Activated CD4-positive, alpha-beta memory T cell treated with anti-CD3 and anti-CD28 coated beads for 36 hours (primary cell): ENCODE measurements at places on chromosomes 11 and 22. TPM values are rescaled to one million over a fixed set of nuclear protein-coding genes. Genes with fewer than 3 reads are reported as not detected.

The LYVE1 gene
- not detected for total RNA-seq

The NRXN2 gene
- 0.31 TPM for total RNA-seq

The GRM5 gene
- 0.02 TPM for total RNA-seq

The OR51B4 gene
- total RNA-seq, result not detected

The DEPDC7 gene
- total RNA-seq, result 0.90 TPM

DNA sequence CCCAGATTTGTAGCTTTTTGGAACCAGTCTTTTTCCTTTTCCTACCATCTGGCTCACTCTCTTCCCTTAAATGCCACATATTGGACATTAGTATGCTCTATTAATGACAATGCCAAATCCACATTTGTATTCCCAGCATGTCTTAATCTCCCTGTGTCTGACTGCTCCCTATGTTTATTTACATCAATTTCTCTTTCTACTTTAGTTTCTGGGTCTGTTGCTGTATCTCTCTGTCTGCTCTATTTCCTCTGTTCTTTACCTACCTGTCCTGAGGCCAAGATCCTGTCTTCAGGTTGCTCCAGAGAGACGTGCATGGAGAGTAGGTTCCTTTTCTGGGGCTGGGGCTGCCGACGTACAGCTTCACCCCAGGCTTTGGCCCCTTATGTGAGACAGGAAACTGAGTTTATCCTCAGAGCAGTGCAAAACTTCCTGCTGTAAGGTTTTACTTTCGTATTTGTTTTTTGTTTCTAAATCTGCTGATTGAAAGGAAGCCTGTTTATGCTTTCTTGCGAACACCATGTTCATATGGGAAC, 25.6 kb downstream of the OR2AG2 start:
- peak; percentile 52 for DNase-seq
- H3K4me1 ChIP-seq, result peaks cover 32% of the 10 kb centered on the region
- no peak overlapping the region for H3K27ac ChIP-seq
- peaks cover 1% of the 10 kb centered on the region for H3K36me3 ChIP-seq

GRCh38 chr11:11113626-11114025, 239.4 kb downstream of the CSNK2A3 start:
- H3K4me3 ChIP-seq, result no peak overlapping the region
- peaks cover 2% of the 10 kb centered on the region for H3K27me3 ChIP-seq
- H3K36me3 ChIP-seq, result peaks cover 4% of the 10 kb centered on the region
- no peak overlapping the region for H3K27ac ChIP-seq

- H3K36me3 ChIP-seq, result no peaks in the 10 kb centered on the region
- no peak for DNase-seq
- H3K4me3 ChIP-seq, result no peak overlapping the region
Observed at GRCh38 chr11:90646706-90647105, 423.9 kb upstream of the CHORDC1 start.

- H3K4me1 ChIP-seq, result peaks cover 33% of the 10 kb centered on the region
- peak; percentile 61 for DNase-seq
- no peaks in the 10 kb centered on the region for H3K36me3 ChIP-seq
- H3K4me3 ChIP-seq, result peak overlapping the region; percentile 45
Observed at GRCh38 chr11:35390737-35391682, 28.3 kb downstream of the SLC1A2 start.

- H3K4me3 ChIP-seq, result no peak overlapping the region
- no peak overlapping the region for H3K27ac ChIP-seq
- no peaks in the 10 kb centered on the region for H3K36me3 ChIP-seq
- no peak for DNase-seq
- H3K27me3 ChIP-seq, result peaks cover 1% of the 10 kb centered on the region
Observed at GRCh38 chr11:112558691-112559090, 298.0 kb upstream of the PLET1 start.

DNA sequence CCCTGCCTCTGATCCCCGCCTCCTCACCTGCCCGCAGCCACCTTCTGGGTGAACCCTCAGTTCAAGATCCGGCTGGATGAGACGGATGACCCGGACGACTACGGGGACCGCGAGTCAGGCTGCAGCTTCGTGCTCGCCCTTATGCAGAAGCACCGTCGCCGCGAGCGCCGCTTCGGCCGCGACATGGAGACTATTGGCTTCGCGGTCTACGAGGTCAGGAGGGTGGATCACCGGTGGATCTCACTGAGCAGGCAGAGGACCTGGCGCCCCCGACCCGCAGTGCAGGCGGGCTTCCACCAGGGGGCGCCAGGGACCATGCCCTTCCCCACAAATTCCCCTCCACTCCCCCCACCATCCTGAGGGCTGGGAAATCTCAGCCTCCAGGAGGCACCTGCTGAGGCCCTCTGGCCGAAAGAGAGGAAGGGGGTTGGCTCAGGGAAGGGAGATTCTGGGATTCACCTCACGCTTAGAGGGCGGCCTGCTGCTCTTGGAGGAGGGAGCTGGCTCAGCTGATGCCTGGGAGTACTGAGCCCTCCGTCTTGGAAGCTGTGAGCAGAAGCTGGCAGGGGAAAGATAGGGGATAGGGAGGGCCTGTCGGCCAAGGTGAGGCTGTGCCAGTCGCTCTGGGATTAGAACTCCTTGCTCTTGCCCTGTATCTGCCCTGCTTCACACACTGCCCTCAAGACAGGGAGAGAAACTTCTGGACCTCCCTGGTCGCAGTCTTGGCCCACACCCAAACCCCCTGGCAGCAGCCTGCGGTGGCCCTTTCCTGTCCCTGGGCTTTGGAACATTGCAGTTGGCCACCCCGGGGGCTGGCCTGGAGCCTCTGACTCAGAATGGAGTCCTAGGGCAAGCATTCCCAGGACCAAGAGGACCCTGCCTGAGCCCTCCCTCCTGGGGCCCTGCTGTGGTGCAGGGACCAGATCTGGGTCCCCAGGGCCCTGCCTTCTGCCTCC, 23.2 kb downstream of the CAPN1 start:
- peaks cover 3% of the 10 kb centered on the region for H3K4me1 ChIP-seq
- peaks cover 17% of the 10 kb centered on the region for H3K36me3 ChIP-seq
- DNase-seq, result peak; percentile 58
- H3K27ac ChIP-seq, result no peak overlapping the region
- H3K27me3 ChIP-seq, result no peaks in the 10 kb centered on the region

DNA sequence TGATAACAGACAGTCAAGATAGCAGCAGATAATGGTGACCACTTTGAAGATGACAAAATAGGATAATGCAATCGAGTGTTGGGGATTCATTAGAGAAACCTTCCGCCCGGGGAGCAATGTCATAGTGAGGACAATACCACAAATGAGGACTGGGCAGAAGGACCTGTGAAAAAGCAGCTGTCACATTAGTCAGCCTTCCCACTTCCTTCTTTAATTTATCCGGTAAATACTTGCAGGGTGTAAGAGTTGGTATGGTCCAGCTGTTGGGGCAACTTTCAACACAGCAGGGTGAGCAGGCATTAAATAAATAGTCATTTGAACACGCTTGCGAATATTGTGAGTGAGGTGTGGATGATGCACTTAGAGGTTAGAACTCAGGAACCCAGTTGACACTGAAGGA, 132.5 kb upstream of the KIRREL3 start:
- H3K4me3 ChIP-seq, result no peak overlapping the region
- no peak for DNase-seq
- H3K4me1 ChIP-seq, result no peaks in the 10 kb centered on the region
- H3K27ac ChIP-seq, result no peak overlapping the region
- H3K36me3 ChIP-seq, result no peaks in the 10 kb centered on the region
- no peaks in the 10 kb centered on the region for H3K27me3 ChIP-seq

DNA sequence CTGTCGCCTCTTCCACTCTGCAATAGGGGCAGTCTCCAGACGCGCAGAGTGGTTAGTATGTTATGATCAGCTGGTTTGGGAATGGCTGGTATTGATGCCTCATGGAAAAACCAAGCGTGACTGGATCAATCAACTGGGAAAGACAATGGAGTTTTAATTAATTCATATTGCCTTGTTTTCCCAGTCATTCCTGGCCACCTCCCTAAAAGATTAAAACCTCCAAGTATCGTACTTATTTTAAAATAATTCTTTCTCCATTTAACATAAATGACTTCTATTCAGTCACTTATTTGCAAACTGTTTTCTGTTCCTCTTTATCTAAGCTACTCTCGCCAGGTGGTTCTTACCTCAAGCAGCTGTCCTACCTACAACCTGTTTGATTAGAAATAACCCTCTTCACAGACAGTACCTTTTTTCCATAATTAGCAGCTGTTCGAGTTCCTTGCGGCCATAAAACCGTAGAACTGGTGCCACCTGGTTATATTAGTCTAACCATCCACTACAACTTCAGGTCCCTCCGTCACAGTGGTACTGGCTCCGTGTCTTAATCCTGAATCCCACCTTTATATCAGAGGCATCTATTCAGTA, 898 bp downstream of the ZNF215 start:
- peaks cover 19% of the 10 kb centered on the region for H3K4me1 ChIP-seq
- H3K36me3 ChIP-seq, result no peaks in the 10 kb centered on the region
- H3K27ac ChIP-seq, result no peak overlapping the region
- H3K27me3 ChIP-seq, result peaks cover 45% of the 10 kb centered on the region

- no peaks in the 10 kb centered on the region for H3K27me3 ChIP-seq
- H3K27ac ChIP-seq, result no peak overlapping the region
- no peak for DNase-seq
Observed at GRCh38 chr11:20451568-20451967, 64.1 kb downstream of the PRMT3 start.

DNA sequence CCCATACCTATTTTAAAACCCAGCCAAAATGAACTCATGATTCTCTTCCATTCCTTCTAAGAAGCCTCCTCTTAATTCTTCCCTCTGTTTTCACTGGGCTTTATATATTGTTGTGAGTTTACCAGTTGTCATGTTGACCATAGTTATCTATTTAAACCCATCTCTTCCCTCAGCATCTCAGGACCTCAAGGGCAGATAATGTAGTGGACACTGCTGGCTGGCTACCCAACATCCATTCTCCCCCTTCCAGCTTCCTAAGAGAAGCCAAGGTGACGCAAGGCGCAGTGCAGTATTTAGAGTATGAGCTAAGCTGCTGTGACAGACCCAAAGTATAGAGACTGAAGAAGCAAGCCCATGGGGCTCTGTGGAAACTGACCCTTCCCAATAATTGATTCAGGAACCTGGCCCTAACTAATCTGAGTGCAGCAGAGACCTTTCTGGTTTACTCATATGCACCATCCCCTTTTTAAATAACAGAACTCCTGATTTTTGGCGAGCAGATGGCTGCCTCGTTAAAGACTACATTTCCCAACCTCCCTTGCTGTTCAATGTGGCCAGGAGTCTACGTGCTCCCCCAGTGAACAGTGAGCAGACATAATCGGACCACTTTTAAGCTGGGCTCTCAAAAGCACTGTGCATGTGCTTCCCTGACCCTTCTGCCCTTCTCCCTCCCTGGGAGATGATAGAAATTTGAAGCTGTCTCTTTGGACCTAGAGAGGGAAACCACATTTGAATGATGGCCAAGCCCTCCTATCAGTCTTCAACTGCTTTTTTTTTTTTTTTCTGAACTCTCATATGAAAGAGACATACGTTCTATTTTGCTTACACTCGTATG, 28.1 kb upstream of the CREB3L1 start:
- no peak for DNase-seq
- H3K27me3 ChIP-seq, result no peaks in the 10 kb centered on the region
- no peak overlapping the region for H3K4me3 ChIP-seq
- no peaks in the 10 kb centered on the region for H3K36me3 ChIP-seq
- H3K27ac ChIP-seq, result no peak overlapping the region
- peaks cover 8% of the 10 kb centered on the region for H3K4me1 ChIP-seq

DNA sequence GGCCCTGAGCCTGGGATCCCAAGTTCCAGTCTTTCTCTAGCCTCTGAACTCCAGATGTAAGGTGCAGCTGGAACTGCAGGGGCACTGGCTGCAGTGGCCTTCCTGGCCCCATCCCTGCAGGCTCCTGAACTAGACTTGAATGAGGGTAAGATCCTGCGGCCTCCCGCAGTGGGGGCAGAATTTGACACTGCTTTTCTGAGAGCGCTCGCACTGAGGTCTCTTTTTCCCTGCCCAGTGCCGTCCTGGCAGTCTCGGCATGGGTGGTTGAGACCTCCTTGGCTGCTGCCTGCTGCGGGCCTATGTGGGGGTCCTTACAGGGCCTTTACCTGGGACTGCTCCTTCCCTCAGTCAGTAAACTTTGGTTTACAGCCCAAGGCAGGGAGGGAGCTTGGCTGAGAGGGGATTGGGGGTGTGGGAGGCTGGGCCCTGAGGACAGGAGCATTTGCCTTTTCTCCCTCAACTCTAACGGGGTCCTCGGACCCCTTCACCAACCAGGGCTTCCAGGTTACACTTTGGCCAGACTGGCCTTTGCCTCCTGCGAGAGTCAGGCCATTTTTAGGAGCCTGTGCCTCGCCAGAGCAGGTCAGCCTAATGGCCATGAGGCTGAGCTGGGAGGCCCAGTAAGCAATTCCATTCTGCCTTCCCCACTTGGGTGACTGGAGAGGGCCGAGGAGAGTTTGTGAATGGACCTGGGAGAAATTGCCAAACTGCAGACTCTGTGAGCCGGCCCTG, 35.4 kb downstream of the FAM83F start:
- no peak for DNase-seq
- H3K36me3 ChIP-seq, result no peaks in the 10 kb centered on the region
- no peak overlapping the region for H3K27ac ChIP-seq
- H3K4me3 ChIP-seq, result no peak overlapping the region
- no peaks in the 10 kb centered on the region for H3K27me3 ChIP-seq
- H3K4me1 ChIP-seq, result no peaks in the 10 kb centered on the region

- H3K4me3 ChIP-seq, result no peak overlapping the region
- H3K36me3 ChIP-seq, result no peaks in the 10 kb centered on the region
- H3K4me1 ChIP-seq, result peaks cover 4% of the 10 kb centered on the region
- H3K27ac ChIP-seq, result peak overlapping the region; percentile 38
- H3K27me3 ChIP-seq, result no peaks in the 10 kb centered on the region
Observed at GRCh38 chr22:47123006-47123826, 360.8 kb downstream of the TBC1D22A start.

- H3K36me3 ChIP-seq, result no peaks in the 10 kb centered on the region
- DNase-seq, result no peak
- H3K4me1 ChIP-seq, result peaks cover 45% of the 10 kb centered on the region
- H3K27me3 ChIP-seq, result peaks cover 2% of the 10 kb centered on the region
- H3K27ac ChIP-seq, result no peak overlapping the region
- no peak overlapping the region for H3K4me3 ChIP-seq
Observed at GRCh38 chr11:86120807-86121206, 51.9 kb upstream of the PICALM start.

DNA sequence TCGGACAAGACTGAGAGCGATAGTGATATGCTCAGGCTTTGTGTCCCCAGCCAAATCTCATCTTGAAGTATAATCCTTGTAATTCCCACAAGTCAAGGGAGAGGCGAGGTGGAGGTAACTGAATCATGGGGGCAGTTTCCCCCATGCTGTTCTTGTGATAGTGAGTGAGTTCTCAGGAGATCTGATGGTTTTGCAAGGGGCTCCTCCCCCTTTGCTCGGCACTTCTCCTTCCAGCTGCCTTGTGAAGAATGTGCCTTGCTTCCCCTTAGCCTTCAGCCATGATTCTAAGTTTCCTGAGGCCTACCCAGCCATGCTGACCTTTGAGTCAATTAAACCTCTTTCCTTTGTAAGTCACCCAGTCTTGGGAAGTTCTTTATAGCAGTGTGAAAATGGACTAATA, 7.5 kb upstream of the FOLR2 start:
- H3K4me3 ChIP-seq, result no peak overlapping the region
- no peak for DNase-seq
- H3K27ac ChIP-seq, result no peak overlapping the region
- no peaks in the 10 kb centered on the region for H3K4me1 ChIP-seq
- H3K36me3 ChIP-seq, result peaks cover 12% of the 10 kb centered on the region
- H3K27me3 ChIP-seq, result peaks cover 12% of the 10 kb centered on the region
